ENCODE measurements at places on chromosomes 1 and 21. TPM values are rescaled to one million over a fixed set of nuclear protein-coding genes. Genes with fewer than 3 reads are reported as not detected.

Gene NLRP3
- total RNA-seq = 9.2 TPM

- DNase-seq = peak; percentile 31
Observed at GRCh38 chr1:155607708-155608107, 2.3 kb upstream of the MSTO1 start.

GRCh38 chr1:115530407-115530806, 111.4 kb upstream of the VANGL1 start:
- DNase-seq = peak; percentile 9

DNA sequence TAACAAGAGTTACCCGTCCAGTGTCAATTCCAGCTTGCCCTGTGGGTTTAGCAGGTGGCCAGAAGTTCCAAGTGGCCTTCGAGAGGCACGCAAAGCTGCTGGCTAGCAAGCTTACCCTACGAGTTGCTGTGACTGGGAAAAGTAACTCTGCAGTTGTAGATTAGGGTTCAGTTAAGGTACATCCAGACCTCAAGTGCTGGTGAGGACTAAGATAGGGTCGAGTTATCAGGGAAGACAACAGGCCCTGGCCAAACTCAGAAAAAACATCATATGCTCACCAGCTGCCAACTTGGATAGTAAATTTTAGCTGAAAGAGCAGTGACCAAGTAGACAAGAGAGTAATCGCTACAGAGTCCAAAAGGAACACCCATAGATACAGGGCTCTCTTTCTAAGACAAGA, 27.7 kb upstream of the LRRC7 start:
- DNase-seq = no peak

GRCh38 chr1:205804605-205805004, 8.4 kb downstream of the SLC41A1 start:
- no peak for DNase-seq

GRCh38 chr21:34640858-34641257, 25.9 kb upstream of the RCAN1 start:
- DNase-seq = peak; percentile 97

- peak; percentile 65 for DNase-seq
Observed at GRCh38 chr1:155591770-155592169, 18.2 kb upstream of the MSTO1 start.

- no peak for DNase-seq
Observed at GRCh38 chr21:36454093-36454531, 25.8 kb downstream of the CLDN14 start.

Measured in M059J (cell line).